ENCODE measurements at places on chromosomes 3 and 15.

- DNase-seq: no peak
Observed at GRCh38 chr3:10941972-10942371, 50.6 kb upstream of the SLC6A1 start.

DNA sequence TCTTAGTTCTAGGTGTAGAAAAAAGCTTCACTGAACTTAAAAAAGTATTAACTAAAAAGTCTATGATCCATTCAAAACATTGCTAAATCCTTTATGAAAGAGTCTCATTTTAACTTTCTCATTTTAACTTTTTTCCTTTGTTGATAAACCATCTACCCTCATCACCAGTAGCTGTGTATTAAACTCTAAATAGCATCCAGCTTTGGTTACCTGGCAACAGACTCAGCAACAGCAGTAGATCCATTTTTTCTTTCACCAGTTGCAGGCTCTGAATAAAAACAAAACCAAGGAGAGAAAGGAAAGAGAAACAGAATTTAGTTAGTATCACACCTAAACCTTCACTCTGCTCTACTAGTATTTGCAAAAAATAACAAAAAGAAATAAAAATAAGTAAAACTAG, 51.6 kb downstream of the TP53BP1 start:
- peak; percentile 24 for DNase-seq

GRCh38 chr15:78360958-78361718, 21.0 kb downstream of the CRABP1 start:
- DNase-seq: no peak

GRCh38 chr3:126987129-126987528, 4.2 kb downstream of the PLXNA1 start:
- DNase-seq: no peak

DNA sequence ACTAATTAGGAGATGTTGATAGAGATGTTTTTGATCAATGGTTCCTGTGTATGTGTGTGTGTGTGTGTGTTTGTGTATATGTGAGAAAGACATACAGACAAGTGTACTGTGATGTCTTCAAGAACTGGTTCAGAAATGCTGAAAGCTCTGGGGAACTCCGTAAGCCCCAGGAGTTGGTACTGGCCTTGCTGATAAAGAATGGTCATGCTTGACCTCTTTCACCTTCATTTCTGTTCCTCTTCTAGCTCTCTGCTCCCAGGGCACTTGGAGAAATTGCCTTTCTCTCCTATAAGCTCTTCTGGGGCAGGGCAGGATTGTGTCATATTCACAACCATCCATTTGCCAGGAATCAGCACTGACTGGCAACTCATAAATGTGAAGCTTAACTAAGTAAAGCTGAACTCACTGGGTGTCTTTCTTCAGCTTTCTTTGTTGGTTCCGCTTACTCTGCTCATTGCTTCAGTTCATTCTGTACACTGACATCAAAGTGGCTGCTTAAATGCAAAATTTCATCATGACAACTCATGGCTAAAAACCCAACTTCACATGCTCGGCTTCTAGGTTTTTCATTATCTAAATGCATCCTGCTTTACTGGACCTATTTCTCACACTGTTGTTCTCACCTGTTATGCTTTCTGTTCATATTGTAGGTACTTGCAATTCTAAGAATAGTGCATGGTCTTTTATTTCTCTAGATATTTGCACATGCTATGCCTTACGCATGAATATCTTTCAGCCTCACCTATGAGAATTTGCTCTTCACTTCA, 162.1 kb upstream of the LYSMD4 start:
- no peak for DNase-seq

DNA sequence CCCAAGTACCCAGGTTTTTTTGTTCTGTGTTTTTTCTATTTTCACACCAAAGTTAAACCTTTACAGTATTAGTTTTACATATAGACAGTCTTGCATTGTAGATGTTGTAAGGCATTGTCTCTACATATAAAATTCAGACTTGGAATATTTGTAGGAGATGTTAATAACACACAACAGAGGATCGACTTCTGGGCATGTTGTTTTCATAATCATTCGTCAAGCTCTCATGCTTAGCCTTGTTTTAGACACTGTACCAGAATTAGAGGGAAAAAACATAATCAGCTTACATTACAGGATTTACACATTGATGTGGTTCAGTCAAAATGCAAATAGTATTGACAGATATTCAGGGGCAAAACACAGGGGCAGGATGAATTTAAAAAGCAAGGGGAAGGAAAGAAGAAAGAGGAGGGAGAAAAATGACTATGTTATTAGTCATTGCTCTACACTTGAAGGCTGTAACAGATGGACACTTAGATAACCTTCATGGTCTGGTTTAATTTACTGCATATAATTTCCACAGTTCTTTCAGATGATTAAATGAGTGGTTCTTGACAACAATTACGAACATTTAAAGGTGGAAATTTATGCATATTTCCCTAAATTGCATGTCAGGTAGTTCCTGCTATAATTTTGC, 7.5 kb downstream of the CMSS1 start:
- DNase-seq: peak; percentile 37

- DNase-seq: no peak
Observed at GRCh38 chr15:79396850-79397249, 35.3 kb upstream of the MINAR1 start.

- DNase-seq: no peak
Observed at GRCh38 chr3:73321286-73321999, 260.0 kb downstream of the EBLN2 start.

GRCh38 chr15:39188930-39189329, 391.9 kb upstream of the THBS1 start:
- peak; percentile 80 for DNase-seq

DNA sequence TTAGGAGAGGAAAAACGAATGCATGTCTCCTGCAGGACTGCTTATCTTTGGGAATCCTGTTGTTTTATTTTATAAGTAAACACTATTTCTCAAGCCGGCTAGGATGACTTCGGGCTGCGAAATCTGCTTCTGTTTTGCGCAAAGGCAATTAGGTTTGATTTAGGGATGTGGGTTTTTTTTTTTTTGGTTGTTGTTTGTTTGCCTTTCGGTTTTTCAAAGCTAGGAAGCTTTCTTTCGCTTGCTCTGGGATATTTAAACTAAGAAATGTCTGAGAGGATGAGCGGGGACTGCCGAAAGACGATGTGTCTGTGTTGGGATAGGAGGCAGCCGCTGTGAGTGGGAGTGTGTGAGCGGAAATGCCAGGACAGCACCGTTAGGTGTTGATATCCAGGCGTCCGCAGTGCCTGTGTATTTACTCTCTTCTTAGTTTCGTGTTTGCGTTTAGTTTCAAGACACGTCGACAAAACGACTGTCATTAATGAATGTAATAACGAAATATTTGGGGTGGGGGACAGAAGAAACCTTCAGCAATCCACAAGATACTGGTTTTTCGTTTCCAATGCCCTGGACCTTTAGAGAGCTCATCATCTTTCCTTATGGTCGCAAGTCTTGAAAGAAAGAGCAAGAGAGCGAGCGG, 604 bp downstream of the ISL2 start:
- peak; percentile 70 for DNase-seq

DNA sequence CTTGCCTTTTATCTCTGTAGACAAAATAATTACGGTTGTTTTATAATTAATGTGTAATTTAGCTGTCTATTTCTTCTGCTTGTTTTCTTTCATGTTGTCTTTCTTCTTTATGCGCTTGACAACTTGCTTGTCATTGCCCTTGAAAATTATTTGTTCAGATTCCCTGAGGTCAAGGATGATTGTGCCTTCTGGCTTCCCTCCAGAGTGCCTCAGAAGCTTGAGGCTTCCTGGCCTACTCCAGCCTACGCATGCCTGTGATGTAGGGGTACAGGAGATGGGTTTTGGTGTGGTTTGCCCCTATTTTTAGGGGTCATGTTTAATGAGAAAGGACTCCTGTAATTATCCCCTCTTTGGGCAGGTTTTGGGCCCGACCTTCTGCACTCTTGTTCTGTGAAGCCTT, 231.5 kb downstream of the SV2B start:
- DNase-seq: no peak

GRCh38 chr15:85419161-85419560, 38.8 kb downstream of the AKAP13 start:
- no peak for DNase-seq

Measured in urothelium cell line (cell line).